ENCODE measurements at places on chromosomes 5 and 9.

- no peak for DNase-seq
These were observed 216.4 kb downstream of the EPB41L4A start for GRCh38 chr5:112202694-112203093.

DNA sequence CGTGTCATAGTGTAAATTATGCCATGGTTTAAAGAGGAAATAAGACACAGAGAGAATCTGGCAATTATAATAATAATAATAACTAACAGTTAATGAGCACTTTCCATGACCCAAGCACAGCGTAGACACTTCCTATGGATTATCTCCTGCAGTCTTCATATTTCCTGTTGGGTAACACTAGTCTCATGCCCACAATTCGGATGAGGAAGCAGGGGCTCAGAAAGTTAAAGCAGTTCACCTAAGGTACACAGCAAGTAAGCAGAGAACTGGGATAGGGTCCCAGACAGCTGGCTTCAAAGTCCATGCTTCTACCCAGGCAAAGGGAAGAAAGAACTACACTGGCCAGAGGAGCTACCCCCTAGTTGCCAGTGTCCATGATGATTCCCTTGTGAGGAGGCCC lies 27.9 kb upstream of the TGFBI start:
- no peak for DNase-seq

DNA sequence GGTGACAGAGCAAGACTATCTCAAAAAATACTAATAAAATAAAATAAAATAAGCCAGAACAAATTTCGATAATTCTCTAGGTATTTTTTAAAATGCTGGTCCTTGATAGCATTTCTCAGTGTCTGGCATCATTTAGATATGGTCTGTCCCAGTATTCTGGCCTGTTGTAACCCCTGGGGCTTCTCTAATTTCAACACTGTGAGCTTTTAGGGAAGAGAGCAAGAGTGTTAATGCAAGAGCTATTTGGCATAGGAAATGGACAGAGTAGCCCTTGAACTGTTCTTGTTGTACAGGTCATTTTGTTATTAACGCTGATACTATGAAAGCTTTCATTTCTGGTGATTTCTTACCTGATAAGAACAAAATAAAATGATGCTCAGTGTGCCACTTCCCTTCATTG lies 112.2 kb upstream of the ZNF608 start:
- DNase-seq = no peak

DNA sequence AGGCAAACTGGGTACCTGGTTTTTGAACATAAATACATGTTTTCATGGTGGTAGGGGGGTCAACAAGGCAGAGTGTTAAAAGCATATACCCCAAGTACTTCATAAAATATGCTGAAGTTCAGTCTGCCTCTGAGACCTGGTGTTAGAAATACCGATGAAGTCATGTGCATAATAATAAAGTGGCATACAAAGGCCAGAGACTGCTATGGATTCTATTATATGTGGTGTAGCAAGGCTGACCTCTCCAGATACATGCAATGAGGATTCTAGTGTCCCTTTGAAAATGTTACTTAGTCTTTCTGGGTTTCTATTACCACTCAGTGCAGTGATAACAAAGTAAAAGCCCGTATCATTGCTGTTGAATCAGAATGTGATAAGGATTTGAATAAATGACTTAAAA lies 487.5 kb upstream of the ZNF608 start:
- no peak for DNase-seq

- DNase-seq = no peak
These were observed 190.8 kb upstream of the EFNA5 start for GRCh38 chr5:107861565-107861964.

DNA sequence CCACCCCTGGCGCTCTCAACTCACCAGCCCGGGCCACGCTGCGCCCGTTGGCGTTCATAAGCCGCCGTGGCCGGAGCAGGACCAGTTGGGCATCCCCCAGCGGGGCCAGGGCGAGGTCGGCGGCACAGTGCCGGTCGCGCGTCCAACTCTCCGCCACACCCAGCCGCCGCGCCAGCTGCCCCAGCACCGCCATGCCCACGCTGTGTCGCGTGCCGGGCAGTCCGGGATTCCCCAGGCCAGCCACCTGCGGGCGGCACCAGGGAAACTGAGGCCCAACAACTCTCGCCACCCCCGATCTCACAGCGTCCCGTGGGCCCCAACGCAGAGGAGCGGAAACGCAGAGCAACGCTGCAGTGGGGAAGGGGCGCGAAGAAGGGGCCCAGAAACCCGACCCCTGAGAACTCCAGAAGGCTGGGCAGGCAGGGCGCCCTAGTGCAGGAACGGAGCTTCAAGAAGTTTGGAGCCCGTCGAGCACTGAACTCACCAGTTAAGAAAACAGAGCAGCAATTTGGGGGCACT lies 453 bp downstream of the PTRH1 start:
- DNase-seq = no peak

GRCh38 chr5:133466556-133467334 lies 145.6 kb downstream of the FSTL4 start:
- DNase-seq = no peak

Measured in HFF-Myc (cell line).